ENCODE measurements at places on chromosomes 2 and 18.

GRCh38 chr2:231614559-231615057, 21.9 kb downstream of the TEX44 start:
- no peak for DNase-seq

- DNase-seq = no peak
These were observed 20.9 kb upstream of the SCN1A start for GRCh38 chr2:166148500-166149400.

DNA sequence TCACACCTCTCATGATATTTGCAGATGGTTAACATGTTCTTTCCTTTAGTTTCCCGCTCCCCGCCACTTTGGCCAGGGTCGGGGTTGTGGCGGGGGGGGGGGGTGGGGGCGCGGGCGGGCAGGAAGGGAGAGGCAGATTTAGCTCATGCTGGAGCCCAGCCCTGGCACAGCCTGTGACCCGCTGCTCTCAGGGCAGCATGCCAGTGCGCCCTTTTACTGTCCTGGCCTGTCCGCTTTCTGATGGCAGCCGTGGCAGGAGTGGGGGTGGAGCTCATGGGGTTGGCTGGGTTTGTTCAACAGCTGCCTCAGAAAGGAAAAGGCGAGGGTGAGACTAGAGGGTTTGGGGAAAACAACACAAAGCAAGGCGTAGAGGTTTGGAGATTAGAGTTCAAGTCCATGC, 56.1 kb downstream of the TNP1 start:
- no peak for DNase-seq

- DNase-seq = no peak
These were observed 35.2 kb downstream of the CPO start for GRCh38 chr2:206974551-206974950.

- DNase-seq = no peak
These were observed 47.1 kb downstream of the ZNF532 start for GRCh38 chr18:58911766-58912165.

DNA sequence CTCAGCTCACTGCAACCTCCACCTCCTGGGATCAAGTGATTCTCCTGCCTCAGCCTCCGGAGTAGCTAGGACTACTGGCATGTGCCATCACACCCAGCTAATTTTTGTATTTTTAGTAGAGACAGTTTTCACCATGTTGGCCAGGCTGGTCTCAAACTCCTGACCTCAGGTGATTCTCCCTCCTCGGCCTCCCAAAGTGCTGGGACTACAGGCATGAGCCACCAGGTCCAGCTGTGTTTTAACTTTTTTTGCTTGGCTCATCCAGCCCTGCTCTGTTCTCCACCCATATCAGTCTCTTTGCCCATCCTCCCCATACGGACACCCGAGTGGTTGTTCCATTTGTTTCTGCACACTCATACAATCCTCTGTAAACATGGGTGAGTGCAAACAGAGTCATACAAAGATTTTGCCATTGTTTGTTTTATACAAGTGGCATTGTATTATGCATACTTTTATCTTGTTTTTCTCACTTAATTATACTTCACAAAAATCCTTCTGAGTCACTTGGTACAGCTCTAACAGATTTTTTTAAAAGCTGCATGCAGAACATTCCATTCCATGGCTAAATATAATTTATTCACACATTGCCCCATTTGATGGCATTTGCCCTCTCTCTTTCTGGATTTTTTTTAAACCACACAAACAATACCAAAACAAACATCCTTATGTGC, 5.3 kb downstream of the APOB start:
- no peak for DNase-seq

DNA sequence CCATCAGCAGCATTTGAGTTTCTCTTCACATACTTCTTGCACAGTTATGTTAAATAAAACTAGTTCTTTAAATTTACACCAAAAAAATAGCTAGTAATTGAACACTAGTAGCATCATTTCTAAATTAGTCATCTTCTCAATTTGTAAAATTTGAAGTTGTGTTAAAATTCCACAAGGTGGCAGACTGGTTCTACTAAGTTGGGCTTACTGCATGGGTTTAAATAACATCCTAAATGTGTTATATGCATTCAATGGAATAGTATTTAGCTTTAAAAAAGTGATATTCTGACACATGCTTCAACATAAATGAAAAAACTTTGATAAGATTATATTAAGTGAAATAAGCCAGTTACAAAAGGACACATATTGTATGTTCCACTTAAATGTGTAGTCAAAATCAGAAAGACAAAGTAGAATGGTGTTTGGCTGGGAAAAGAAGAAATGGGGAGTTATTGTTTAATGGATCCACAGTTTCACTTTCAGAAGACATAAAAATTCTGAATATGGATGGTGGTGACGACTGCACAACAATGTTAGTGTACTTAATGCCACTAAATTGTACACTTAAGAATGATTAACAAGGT, 28.7 kb upstream of the RPRD1A start:
- no peak for DNase-seq

- no peak for DNase-seq
These were observed 41.4 kb downstream of the IL1R2 start for GRCh38 chr2:102033031-102033749.

DNA sequence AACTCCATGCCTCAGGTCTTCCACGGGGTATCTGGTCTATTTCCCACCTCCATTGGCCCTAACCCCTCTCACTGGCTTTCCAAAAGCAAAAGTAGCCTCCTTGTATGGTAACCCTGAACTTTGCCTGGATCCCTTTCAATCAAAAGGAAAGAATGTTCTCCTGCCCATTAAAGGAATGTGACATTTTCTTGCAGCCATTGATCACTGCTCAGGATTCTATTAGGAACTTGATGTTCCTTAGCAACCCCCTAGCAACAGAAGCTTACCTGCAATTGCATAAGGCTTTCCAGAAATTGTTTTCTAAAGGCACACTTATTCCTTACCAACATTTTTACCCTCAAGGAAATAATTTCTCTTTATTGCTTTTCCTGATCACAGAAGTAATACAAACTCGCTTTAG, 91.4 kb upstream of the AGAP1 start:
- no peak for DNase-seq

GRCh38 chr2:113878743-113879142, 11.1 kb upstream of the ACTR3 start:
- no peak for DNase-seq

GRCh38 chr2:201697899-201698298, 545 bp downstream of the MPP4 start:
- DNase-seq = no peak

DNA sequence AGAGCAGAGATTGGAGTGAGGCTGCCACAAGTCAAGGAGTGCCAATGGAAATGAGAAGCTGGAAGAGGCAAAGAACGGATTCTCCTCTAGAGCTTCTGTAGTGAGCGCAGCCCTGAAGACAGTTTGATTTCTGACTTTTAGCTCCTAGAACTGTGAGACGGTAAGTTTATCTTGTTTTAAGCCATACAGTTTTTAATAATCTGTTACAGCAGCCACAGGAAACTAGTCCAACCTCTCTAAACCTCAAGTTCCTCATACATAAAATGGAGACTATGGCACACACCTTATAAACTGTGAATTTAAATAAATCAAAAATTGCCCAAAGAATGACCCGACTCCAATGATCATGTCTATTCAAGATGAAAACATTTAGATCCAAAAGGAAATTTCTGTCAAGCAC, 596.5 kb downstream of the BCL11A start:
- DNase-seq = no peak

GRCh38 chr2:9311488-9311887, 104.9 kb downstream of the ASAP2 start:
- no peak for DNase-seq

GRCh38 chr2:239697399-239698164, 296.8 kb upstream of the HDAC4 start:
- DNase-seq = no peak

DNA sequence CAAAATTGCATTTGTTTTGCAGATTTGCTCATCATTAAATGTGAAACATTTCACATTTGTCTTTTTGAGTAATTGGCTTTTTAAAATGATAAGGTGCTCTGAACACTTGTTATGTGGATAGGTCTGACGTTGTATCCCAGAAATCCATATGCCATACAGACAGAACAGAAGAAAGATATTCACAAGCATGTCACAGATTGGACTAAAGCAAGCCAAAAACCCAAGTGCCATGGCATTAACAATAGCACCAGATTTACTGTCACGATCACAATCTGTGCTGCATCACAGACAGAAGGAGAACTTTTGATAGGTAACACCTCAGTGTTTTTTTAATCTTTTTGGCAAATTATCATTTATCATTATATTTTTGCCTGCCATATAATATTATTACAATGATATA, 272.6 kb downstream of the ARHGAP15 start:
- no peak for DNase-seq

GRCh38 chr18:6543330-6543908, 128.7 kb upstream of the L3MBTL4 start:
- no peak for DNase-seq

GRCh38 chr2:174205562-174205961, 42.8 kb downstream of the OLA1 start:
- DNase-seq = no peak

- no peak for DNase-seq
These were observed 105.0 kb downstream of the NEDD4L start for GRCh38 chr18:58148954-58149471.

- DNase-seq = no peak
These were observed 5.2 kb upstream of the ARID5A start for GRCh38 chr2:96531366-96531765.

- no peak for DNase-seq
These were observed 173.6 kb downstream of the CAMKMT start for GRCh38 chr2:44535376-44535775.

DNA sequence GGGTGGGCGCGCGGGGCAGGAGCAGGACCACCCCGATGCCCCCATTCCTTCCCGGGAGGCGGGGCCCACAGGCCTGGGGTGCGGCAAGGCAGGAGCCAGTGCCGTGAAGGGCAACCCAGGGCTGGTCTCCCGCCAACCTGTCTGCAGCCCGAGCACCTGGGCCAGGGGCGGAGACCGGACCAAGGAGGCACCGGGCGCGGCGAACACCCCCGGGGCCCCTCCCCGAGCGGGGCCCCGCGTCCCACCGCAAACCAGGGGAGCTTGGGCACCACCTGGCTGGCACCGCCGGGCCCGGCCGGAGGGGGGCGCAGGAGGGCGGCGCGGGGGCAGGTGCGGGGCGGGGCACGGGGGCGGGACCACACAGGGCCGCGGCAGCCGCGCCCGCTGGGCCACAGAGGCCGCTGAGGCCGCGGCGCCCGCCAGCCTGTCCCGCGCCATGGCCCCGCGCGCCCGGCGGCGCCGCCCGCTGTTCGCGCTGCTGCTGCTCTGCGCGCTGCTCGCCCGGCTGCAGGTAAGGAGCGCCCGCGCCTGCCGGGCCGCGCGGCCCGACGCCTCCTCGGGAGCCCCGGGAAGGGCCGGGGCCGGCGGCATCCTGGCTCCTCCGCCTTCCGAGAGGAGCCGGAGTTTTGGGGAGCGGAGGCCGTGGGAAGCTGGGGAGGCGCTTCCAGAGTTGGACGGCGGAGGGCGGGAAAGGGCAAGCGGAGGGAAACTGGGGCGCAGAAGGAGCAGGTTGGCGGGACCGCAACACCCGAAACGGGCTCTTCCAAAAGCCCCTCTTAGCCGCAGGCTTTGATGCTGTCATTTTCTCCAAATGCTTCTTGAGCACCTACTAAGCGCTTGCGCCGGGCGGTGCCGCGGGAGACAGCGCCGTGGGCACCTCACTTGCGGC, at the start of gene TNFRSF11A:
TSS of gene TNFRSF11A (plus strand) at position 394 of the 889 bp plus-strand sequence. CDS start at position 437, 43 bp downstream.
- DNase-seq = no peak
